ENCODE measurements at places on chromosomes 5 and 9.
A peak's percentile ranks its signal among the peaks of the same experiment; 100 is the strongest.

GRCh38 chr9:18623221-18624079 lies 149.5 kb downstream of the ADAMTSL1 start:
- no peak for DNase-seq

GRCh38 chr5:96714951-96715451 lies 52.8 kb downstream of the CAST start:
- no peak for DNase-seq

- peak; percentile 42 for DNase-seq
Observed at GRCh38 chr9:133950629-133951111, 41.5 kb downstream of the VAV2 start.

DNA sequence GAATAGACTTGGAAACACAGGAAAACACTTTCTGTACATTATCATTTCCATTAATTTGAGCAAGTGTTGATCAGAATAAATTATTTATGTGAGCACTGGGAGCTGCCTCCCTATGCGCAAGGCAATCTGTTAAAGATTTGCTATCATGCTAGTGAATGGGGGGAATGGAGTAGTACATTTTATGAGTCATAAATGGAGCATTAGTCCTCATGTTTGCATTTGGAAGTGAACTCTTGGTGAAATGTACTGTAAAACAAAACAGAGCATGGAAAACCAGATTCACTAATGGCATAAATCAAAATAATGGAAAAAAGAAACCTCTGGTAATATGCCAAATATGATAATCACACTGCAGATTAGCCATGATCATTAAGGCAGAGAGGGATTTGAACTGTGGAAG lies 40.5 kb upstream of the TMC1 start:
- no peak for DNase-seq

GRCh38 chr5:100175346-100175745 lies 359.8 kb upstream of the FAM174A start:
- DNase-seq, result no peak

GRCh38 chr5:35617435-35618303 lies at the start of gene SPEF2:
SPEF2 (plus strand) TSS chr5:35617863; CDS start chr5:35617998, 135 bp downstream.
- peak; percentile 63 for DNase-seq

DNA sequence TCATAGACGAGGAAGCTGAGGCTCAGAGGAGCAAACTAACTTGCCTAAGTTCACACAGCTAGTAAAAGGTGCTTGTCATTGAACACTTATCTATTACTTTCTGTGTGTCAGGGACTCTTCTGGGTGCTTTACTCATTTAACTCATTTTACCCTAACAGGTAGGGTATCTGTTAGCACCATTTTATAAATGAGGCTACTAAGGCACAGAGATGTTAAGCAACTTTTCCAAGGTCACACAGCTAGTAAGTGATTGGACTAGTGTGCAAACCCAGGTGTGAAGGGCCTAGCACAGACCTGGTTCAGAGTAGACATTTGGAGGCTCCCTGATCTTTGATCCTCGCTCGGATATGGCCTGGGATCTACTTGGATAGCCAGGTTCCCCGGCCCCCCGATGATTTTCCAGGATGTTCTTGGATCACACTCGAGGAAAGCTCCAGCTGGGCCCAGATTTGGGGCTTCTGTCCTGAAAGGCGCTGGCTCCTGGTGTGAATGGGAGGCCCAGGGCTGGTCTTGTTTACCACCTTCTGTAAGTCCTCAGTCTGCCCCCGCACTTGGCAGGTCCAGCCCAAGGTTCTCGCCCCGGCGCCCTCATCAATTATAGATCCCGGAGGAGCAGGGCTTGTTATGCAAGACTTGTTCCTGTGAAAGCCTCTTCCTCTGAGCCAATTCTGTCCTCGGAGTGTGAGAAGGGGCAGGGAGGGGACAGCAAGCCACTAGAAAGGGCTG lies 37.5 kb downstream of the GSN start:
- no peak for DNase-seq

- DNase-seq, result no peak
Observed at GRCh38 chr5:50415912-50416311, 25.2 kb downstream of the EMB start.

DNA sequence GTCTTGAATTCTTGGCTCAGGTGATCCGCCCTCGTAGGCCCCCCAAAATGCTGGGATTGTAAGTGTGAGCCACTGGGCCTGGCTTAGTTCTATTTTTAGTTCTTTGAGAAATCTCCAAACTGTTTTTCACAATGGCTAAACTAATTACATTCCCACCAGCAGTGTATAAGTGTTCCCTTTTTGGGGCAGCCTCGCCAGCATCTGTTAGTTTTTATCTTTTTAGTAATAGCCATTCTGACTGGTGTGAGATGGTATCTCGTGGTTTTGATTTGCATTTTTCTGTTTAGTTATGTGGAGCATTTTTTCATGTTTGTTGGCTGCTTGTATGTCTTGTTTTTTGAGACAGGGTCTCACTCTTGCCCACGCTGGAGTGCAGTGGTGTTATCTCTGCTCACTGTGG lies 28.2 kb downstream of the CNOT6 start:
- DNase-seq, result no peak

DNA sequence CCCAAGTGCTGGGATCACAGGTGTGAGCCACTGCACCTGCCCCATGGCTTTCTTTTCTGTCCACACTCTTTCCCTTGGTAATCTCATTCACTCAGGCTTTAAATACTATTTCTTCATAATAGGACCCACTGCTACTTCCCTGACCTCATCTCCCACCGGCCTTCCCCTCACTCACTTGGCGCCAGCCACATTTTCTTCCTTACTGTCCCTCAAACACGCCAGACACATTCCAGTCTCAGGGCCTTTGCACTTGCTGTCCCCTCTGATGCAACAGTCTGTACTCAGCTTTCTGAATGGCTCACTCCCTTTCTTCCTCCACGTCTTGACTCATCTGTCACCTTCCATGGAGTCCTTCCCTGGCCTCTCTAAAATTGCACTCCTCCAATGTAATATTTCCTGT lies 111.1 kb upstream of the MVB12B start:
- no peak for DNase-seq

DNA sequence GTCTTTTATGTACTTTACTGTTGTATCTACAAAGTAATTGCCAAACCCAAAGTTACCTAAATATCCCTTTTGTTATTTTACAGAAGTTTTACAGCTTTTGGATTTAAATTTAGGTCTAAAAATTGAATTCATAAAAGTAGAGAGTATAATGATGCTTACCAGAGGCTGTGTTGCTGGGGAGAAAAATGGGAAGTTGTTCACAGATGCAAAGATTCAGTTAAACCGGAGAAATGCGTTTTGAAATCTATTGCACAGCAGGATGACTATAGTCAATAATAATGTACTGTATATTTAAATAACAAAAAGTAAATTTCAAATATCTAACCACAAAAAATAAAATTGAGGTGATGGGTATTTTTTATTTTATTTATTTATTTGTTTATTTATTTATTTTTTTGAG lies 2.6 kb upstream of the ANKRD18A start:
- no peak for DNase-seq

GRCh38 chr5:115409094-115409493 lies 112.6 kb upstream of the CCDC112 start:
- DNase-seq, result no peak

GRCh38 chr5:33300209-33300742 lies 140.5 kb upstream of the TARS1 start:
- no peak for DNase-seq

- DNase-seq, result no peak
Observed at GRCh38 chr5:61632064-61632463, 300.0 kb downstream of the ZSWIM6 start.

- no peak for DNase-seq
Observed at GRCh38 chr9:27785714-27786100, 212.4 kb upstream of the C9orf72 start.

GRCh38 chr9:4837261-4838188 lies 44.8 kb downstream of the RCL1 start:
- DNase-seq, result no peak

DNA sequence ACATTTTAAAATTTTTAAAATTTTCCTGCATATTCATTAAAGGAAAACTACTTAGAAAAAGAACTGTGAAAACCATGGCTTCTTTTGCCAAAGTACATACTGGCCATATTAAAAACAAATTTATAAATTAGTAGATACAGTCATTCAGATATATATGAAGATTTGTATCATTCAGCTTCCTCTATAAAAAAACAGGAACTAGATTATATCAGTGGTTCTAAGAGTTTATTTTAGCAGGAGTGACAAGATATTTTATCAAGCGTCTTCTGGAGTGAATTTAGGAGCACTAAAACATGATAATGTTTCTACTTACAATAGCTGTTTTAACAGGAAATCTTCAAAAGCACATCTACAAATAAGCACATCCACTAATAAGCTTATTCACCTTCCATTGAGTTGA lies 171.4 kb downstream of the RAPGEF6 start:
- DNase-seq, result no peak

DNA sequence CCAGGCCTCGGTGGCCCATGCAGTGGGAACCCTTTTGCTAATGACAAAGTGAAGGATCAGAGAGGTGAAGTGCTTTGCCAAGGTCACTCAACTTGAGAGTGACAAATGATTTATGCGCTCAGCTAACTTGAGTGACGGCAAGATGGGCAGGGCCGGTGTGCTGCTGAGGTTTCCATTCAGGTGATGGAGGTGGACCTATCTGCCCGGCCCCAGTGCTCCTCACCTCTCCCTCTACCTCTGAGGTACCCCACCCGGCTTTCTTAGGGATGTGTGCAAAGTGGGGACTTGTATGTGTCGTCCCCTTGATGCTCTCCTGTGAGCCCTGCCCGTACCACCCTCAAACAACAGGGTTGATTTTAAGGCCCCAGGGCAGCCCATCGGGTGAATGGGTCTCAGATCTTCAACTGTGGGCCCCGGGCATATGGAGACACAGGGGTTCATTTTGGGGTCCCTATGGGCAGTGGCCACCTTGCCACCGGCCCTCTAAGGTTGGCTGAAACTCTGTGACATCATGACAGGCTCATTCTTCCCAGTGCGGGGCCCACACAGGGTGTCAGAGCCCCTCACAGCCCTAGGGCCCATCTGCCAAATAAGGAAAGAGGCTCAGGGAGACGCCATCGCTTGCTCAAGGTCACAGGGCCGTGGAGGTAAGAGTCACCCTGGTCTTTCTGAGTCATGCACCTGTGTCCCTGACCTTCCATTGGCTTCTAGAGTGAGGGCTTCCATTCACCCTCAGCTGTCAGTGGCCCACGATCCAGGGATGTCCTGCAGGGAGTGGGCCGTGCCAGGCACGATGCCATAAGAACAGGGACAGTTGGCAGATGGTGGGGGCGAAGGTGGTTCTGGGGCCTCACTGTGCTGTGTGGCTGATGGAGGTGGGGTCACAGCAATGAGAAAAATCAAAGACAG lies 170.6 kb upstream of the MVB12B start:
- no peak for DNase-seq

DNA sequence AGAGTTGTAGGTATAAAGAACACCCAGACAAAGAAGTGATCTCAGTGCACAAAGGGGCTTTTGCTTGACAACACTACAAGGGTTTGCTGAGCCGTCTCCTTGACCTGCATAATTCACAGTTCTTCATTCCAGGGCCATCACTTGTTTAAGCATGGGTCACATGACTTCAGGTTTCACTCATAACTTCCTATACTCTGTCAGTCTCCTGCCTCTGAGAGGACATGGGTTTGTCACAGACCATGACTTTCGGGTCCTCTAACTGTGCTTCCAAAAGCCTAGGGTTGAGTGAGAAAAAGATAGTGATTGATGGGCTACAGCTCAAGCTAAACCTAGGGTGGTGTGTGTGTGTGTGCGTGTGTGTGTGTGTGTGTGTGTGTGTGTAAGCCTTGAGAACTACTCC lies 166.4 kb downstream of the CDH6 start:
- DNase-seq, result no peak

DNA sequence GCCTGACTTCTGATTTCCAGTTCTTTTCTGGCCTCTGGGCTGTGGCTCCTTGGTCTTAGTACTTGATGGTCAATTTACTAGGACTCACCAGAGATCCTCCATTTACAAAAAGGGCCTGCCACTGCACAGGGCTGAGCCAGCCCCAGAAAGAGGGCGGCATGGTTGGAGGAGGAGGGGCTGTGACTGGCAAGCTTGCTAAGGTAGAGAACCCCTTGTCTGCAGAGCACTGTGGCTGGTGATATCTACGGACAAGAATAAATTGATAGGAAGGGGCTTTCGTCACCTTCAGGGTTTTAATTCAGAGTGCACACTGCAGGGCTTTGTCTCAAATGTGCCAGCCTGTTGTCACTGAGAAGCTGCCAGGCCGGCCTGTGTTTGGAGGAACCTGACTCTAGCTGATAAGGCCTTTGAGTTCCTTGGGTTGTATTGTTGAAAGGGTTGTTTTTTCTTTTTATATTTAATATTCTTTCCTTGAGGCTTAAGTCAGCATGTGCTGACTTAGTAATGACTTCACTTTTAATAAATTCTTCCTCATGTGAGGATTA lies 15.1 kb downstream of the SLC22A5 start:
- no peak for DNase-seq

- DNase-seq, result no peak
Observed at GRCh38 chr5:109900911-109901627, 211.3 kb downstream of the MAN2A1 start.

DNA sequence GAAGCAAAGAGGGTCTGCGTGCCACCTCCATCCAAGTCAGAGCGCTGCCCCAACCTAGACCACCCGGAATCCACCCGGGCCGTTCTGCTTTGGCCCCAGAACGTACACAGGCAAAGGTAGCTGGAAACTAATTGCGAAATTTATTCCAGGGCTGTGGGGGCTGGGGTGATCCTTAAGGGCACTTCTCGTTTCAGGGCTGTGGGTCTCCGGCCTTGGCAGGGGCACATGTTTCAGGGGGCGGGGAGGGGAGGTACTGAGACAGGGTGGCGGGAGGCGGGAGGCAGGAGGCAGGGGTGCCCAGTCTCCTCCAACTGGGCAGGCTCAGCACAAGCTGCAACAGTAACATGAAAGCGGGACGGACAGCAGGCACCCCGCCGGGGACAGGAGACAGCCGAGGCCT lies 26.1 kb downstream of the NR5A1 start:
- DNase-seq, result no peak

DNA sequence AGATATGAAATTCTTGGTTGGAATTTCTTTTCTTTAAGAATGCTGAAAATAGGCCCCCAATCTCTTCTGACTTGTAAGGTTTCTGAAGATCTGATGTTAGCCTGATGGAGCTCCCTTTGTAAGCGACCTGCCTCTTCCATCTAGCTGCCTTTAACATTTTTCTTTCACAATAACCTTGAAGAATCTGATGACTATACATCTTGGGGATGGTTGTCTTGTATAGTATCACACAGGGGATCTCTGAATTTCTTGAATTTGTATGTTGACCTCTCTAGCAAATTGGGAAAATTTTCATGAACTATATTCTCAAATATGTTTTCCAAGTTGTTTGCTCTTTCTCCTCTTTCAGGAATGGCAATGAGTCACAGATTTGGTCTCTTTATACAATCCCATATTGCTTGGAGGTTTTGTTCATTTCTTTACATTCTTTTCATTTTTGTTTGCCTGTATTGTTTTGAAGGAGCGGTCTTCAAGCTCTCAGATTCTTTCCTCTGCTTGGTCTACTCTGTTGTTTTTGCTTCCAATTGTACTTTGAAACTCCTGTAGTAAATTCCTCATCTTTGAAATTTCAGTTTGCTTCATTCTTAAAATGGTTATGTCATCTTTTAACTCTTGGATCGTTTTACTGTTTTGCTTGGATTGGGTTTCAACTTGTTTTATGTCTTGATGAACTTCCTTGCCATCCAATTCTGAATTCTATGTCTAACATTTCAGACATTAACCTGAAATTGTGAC lies 245.2 kb upstream of the TARS1 start:
- DNase-seq, result no peak

All from NCI-H2171 (cell line).